Stimulated activated CD8-positive, alpha-beta memory T cell treated with anti-CD3 and anti-CD28 coated beads, Interleukin-4, amount 100 ng/mL, for 48 hours (primary cell): ENCODE measurements at places on chromosomes 1 and 21.

- DNase-seq, result no peak
Observed at GRCh38 chr1:61993331-61993961, 201.2 kb upstream of the L1TD1 start.

- DNase-seq, result no peak
Observed at GRCh38 chr1:167016100-167016750, 27.1 kb downstream of the MAEL start.

DNA sequence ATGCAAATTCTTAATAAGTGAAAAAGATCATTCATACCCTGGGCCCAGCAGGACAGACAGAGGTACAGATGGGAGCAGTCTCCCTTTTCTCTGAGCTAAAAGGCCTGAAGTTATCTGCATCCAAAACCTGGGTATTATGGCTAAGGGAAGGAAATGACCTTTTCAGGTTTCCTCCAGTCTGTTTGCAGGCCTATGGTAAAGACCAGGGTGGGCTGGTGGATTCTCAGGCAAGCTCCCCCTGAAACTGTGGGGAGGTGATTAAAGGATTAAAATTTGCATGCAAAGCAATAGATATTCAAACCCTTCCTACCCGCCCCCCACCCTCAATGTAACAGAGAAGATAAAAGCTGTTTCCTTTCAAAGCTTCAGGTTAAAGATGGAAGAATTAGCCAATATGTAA lies 471.8 kb upstream of the RUNX1 start:
- no peak for DNase-seq

GRCh38 chr21:32312976-32313375 lies 14.3 kb downstream of the MRAP start:
- DNase-seq, result no peak

- peak; percentile 66 for DNase-seq
Observed at GRCh38 chr1:28509705-28510272, 3.9 kb downstream of the RCC1 start.

DNA sequence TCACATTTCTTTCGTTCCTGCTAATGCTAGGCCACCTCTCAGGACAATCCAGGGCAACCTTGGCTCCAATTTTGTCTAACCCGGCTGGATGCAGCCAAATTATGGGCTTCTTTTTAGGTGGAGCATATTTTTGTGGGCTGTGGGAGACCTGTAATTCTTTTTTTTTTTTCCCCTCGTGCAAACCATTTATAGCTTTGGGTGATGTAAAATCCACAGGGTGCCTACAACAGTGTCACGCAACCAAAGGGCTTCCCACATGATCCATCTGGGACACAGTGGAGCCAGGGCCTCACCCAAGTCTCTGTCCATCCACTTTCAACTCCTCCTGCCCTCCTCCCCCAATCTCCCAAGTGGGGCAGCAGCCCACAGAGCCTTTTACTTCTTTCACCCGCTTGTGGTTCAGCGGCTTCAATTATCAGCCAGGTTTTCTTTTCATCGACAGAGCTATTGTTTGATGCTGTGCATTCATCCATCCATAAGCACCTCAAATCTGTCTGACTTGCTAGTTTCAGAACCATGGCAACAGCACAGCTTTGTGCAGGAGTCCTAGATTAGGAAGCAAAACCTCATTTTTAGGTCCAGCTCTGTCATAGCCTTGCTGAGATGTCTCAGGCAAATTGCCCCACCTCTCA lies 10.0 kb upstream of the OVAAL start:
- DNase-seq, result no peak

DNA sequence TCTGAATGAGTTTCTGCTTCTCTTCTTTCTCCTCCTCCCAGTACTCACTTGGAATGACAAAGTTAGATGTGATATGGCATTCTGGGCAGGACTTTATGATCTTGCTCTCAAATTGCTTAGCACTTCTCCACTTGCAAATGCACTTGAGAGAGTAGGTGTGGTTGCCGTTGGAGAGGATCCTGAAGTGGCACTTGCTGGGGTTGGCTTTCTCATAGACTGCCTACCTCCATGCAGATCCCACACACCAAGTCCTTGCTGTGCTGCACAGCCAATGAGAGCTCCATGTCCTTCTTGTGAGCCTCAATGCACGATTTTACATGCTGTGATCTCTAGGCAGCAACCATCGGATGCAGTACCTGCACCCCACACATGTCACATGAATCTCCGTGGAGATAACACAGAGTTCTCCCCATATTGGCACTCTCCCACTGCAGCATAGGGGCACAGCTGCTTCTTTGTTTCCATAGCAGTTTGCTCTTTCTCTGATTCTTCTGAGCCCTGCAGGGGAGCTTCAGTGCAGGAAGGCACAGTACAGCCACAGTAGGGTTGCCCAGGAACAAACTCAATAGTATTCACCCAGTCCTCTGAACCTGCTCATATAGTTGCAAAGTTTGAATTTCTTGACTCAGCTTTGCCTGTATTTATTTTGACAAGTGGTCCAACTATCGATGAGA lies 45.2 kb downstream of the ZNF691 start:
- DNase-seq, result no peak

DNA sequence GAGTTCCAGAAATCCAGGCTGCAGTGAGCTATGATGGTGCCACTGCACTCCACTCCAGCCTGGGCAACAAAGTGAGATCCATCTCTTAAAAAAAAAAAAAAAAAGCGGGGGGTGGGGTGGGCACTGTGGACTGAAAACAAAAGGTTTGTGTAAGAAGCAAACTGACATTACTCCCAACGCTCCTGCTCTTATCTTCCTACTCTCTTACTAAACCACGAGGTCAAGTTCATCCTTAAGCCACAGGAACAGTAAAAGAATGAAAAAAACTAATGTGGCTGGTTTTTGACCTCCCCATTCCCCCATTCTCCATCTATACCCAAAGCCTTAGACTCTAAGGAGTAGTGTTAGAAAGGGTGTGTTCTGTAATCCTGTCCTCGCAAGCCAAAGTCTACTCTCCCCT lies 30.8 kb downstream of the TFAP2E start:
- no peak for DNase-seq

DNA sequence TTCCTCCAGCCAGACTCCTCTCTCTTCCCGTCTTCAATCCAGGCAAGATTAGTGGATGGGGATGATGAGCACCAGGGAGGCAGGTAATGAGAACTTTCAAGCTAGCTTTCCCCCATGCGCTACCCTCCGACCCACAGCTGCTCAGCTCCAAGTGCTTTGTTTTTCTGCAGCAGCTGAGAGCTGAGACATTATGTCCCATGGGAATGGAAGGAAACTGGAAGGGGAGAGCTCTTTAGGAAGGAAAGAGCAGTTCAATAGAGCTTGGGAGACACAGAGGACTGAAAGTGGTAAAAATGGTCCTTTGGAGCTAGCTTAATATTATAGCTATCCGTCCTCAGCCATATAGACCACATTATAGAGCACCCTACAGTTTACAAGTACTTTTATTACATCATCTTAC lies 39.8 kb downstream of the RAB3B start:
- DNase-seq, result no peak

DNA sequence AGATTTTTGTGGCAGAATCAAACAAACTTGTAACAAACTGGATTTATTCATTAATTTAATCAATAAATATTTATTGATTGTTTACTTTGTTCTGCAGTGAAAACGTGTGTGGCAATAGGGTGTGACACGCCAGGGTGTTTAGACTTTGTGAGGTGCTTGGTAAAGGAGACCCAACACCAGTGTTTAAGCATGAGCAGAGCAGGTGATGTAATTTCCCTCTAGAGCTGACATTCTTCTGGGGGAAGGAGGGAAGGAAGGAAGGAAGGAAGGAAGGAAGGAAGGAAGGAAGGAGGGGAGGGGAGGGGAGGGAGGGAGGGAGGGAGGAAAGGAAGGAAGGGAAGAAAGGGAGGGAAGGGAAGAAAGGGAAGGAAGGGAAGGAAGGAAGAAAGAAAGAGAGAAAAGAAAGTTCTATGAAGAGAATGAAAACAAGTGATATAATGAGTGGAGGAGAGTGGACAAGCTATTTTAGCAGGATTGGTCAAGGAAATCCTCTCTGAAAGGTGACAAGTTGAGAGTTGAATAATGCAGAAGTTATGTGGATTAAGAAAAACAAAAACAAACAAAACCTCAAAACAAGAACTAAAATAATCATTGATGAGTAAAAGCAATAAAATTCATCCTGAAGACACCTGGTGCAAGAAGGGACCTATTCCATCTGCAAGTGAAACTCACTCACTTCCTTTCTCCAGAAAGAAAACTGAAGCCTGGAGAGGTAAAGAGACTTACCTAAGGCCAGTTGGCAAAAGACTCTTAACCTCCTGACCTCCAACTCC lies 60.8 kb downstream of the TSEN15 start:
- no peak for DNase-seq

GRCh38 chr1:41098730-41099460 lies 77.4 kb upstream of the SLFNL1 start:
- no peak for DNase-seq

GRCh38 chr1:223487887-223488259 lies 94.7 kb downstream of the CCDC185 start:
- no peak for DNase-seq

DNA sequence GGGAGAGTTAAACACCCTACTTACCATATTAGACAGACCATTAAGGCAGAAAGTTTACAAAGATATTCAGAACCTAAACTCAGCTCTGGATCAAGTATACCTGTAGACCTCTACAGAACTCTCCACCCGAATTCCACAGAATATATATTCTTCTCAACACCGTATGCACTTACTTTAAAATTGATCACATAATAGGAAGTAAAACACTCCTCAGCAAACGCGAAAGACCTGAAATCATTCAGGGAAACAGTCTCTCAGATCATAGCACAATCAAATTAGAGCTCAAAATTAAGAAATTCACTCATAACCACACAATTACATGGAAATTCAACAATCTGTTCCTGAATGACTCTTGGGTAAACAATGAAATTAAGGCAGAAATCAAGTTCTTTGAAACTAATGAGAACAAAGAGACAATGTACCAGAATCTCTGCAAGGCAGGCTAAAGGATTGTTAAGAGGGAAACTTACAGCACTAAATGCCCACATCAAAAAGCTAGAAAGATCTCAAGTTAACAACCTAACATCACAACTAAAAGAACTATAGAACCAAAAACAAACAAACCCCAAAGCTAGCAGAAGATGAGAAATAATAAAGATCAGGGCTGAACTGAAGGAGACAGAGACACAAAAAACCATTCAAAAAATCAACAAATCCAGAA lies 19.1 kb downstream of the CD84 start:
- DNase-seq, result no peak

DNA sequence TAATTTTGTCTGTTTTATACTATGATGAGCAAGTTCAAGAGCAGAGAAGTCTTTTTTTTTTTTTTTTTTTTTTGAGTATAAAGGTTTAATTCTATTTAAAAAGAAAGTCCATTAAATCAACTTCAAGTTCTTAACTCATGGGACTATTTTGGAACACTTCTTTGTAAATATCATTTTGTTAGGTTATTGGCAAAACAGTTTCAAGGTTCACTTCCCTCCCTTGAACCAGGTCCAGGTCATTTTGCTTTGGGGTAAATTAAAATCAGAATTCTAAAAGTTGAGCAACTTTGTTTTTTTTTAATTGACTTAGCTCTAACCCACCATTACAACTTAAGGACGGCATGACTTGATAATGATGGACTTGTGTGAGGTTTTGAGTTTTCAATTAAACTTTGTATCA lies 72.3 kb downstream of the WLS start:
- DNase-seq, result no peak

DNA sequence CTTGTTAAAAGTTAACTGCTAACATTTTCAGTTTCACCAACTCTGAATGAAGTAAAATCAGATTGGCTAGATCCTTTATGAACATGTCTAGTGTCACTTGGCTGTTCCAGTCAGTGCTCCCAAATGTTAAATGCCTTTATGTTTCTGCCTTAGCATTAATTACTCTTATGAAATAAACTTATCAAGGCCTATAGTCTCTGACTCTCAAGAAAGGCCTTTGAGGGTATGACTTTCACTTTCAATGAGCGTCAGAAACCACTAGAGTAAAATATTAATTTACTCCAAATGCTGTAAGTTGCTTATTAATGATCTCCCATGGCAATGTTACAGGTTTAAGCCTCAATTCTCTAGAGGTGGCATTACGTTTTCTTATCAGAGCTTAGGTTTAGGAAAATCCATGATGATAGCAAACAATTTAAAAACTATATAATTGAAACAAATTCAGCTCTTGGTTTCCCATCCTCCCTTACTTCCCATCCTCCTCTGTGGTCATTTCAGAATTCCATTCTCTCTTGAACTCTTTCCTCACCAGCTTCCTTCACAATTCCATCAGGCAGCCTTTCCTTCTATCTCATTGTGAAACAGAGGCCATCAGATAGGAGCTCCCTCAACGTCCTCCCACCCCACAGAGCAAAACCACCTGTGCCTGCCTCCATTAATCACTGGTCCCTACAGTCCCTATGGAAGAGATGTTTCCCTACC lies 108.6 kb upstream of the COP1 start:
- DNase-seq, result no peak

GRCh38 chr1:62613890-62614289 lies 16.6 kb downstream of the ANGPTL3 start:
- DNase-seq, result no peak

- no peak for DNase-seq
Observed at GRCh38 chr1:205670150-205670446, 10.2 kb downstream of the SLC45A3 start.

- no peak for DNase-seq
Observed at GRCh38 chr1:54124472-54124871, 28.3 kb downstream of the CDCP2 start.

GRCh38 chr1:160607011-160607671 lies 27.8 kb upstream of the CD84 start:
- DNase-seq, result peak; percentile 57

- no peak for DNase-seq
Observed at GRCh38 chr1:91844862-91845528, 41.0 kb downstream of the TGFBR3 start.

DNA sequence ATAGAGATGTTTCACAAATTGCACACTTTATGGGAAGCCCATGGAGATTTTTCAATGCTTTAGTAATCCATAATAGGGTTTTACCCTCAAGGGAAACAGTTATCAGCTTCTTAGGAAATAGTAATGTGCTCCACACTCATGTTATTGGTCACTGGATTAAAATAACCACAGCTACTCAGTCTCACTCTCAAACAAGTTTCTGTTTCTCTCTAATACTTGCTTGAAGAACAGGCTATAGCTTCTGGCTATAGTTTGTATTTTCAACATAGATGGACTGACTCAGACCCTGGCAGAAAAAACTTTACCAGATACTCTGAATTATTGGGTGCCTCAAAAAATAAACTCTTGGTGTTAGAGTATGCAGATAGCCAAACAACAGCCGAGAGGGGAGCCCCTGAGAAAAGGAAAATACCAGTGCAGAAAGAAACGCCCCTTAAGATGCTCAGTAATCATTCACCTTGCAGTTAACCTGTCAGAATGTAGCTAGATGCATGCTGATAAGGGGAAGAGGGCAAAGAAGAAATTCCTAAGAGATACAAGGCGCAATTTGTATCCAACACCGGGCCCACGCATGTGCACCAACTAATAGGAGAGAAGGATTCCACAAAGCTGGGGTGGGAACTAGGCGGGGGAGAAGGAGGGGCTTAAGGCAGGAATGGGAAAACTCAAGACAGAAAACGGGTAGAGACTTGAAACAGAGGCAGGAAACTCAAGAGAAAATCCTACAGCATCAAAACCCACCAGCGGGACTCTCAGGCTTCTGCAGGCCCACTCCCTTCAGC lies 30.4 kb upstream of the PDE4B start:
- DNase-seq, result no peak

- DNase-seq, result no peak
Observed at GRCh38 chr1:5812295-5812694, 179.9 kb downstream of the NPHP4 start.
